ENCODE measurements at places on chromosomes 11 and 22.

- DNase-seq: peak; percentile 68
Measured at GRCh38 chr22:27667121-27667843, 134.3 kb downstream of the MN1 start.

GRCh38 chr11:63793161-63793560 is 20.1 kb upstream of the SPINDOC start:
- DNase-seq: no peak

DNA sequence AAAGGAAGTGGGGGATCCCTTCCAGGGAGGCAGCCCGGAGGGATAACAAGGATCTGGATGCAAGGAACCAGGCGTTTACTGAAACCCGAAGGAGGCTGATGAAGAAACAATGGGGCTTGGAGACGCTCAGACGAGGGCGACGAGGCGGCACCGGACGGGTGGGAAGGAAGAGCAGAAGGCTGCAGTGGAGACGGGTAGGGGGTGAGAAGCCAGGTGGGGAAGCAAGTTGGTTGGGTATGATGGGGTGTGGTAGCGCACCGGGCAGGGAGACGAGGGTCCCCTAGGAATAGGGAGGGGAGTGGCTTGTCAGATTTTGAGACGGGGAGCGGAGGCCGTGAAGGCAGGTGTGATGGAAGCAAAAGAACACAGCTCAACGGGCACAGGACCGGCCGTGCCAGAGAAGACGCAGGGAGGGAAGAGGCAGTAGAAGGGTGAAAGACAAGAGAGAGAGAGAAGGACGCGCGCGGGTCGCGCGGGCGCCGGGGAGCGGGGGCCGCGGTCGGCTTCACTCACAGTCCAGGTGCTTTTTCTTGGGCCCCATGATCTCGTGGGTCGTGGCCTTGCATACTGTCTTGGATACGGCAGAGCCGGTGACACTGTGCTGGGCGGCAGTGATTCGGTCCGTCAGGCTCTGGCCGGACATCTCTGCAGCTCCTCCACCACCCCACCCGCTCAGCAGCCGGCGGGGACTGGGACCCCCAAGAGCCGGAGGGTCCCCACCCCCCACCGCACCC is 579 bp downstream of the PICALM start:
- DNase-seq: peak; percentile 63

GRCh38 chr11:68882391-68882790 is 21.2 kb downstream of the MRPL21 start:
- no peak for DNase-seq

- peak; percentile 57 for DNase-seq
Measured at GRCh38 chr11:110710628-110711381, 1.4 kb downstream of the ARHGAP20 start.

- DNase-seq: no peak
Measured at GRCh38 chr22:38730411-38730871, 24.7 kb downstream of the GTPBP1 start.

- no peak for DNase-seq
Measured at GRCh38 chr11:67667490-67668191, 6.8 kb downstream of the ALDH3B2 start.

DNA sequence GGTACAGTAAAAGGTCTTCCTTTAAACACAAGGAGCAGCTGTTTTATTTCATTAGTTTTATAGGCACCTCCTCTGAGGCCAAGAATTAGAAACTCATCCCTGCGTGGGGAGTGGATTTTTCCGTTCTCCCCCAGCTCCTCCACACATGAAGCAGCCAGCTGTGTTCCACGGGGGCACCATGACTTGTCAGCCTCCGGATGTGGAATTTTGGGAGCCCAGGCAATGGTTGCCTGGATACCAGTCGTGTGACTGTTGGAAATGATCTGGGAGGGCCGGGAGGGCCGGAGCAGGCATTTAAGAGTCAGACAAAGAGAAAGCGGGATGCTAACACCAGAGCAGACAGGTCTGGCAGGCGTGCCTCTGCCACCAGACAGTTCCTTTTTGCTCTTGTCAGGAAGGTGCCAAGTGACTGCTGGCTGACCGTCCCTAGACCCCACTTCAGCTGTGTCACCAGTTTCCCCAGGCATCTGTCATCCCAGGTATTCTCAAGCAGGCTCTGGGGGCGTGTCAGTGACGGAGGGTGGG is 15.9 kb upstream of the CDC42EP2 start:
- DNase-seq: peak; percentile 84

DNA sequence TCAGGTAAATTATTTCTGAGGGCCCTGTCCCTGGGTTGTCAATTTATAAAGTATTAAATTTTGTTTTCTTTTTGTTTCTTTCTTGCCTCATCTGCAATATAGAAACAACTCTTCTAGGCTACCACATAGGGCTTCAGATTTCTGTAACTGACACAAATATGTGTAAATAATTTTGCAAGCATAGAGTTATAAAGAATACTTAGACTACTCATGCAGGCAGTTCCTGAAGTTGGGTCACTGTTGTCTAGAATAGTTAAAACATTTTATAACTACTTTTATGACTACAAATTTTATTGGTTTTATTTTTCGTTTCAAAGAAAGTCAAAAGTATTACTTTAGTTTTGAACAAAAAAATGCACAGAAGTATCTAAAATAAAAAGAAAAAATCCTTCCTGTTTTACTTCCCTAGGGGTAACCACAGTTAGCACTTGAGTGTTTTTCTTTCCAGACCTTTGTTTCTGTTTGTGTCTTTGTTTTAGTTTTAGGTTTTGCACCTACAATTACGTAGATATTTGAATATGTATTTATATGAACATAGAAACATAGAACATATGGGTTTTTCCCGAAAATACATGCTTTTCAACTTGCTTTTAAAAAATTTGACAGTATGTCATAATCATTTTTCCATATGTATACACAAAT is 12.4 kb upstream of the TMEM123 start:
- DNase-seq: no peak

GRCh38 chr22:34760276-34761008 is 305.5 kb upstream of the ISX start:
- DNase-seq: no peak

DNA sequence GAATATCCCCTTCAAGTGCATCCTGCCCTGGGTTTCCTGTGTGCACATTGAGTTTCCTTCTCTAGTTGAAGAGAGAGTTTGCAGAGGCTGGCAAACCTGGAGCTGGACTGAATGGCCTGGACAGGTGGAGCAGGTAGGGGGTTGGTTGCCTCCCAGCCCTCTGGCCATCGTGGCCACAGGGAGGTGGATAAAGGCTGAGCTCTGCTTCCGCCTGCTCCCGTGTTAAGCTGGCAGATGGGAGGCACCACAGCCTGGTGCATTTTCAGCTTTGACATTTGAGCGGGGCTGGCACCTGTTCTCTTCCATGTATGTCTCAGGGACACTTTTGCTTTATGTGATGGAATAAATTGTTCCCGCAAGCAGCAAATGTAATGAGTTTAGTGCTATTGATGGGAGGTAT is 11.1 kb downstream of the MICAL2 start:
- DNase-seq: peak; percentile 42

DNA sequence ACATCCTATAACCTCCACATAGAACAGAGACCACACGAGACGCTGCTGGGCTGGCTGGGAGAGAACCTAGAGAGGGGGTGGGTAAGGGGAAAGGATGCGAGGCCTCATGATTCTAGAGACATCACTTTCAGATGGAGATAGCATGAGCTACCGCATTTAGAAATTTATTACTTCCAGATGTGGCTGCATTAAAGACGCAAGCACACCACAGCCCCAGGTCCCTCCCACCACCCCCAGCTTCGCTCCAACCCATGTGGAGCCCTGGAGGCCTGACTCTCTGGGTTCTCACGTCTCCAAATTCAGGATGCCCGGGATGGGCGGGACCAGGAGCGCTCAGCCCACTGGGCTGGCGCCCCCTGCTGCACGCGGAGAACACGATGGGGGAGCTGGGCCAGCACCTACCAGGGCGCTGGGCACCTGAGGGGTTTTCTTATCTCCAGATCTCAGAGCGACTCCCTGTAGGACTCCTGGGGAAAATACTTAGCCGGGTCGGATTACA is 13.6 kb downstream of the MRPL21 start:
- DNase-seq: no peak

- DNase-seq: no peak
Measured at GRCh38 chr11:126722006-126722736, 278.4 kb downstream of the KIRREL3 start.

- no peak for DNase-seq
Measured at GRCh38 chr11:12390687-12391110, 13.3 kb downstream of the PARVA start.

- no peak for DNase-seq
Measured at GRCh38 chr22:48047722-48048500, 1285.5 kb downstream of the TBC1D22A start.

GRCh38 chr11:35610631-35611030 is 7.6 kb upstream of the FJX1 start:
- no peak for DNase-seq

- no peak for DNase-seq
Measured at GRCh38 chr11:119493712-119494111, 70.7 kb upstream of the THY1 start.

GRCh38 chr22:42500161-42500835 is 19.3 kb downstream of the RRP7A start:
- DNase-seq: peak; percentile 83
